ENCODE measurements at places on chromosomes 5 and 9. TPM values are rescaled to one million over a fixed set of nuclear protein-coding genes. Genes with fewer than 3 reads are reported as not detected.

DNA sequence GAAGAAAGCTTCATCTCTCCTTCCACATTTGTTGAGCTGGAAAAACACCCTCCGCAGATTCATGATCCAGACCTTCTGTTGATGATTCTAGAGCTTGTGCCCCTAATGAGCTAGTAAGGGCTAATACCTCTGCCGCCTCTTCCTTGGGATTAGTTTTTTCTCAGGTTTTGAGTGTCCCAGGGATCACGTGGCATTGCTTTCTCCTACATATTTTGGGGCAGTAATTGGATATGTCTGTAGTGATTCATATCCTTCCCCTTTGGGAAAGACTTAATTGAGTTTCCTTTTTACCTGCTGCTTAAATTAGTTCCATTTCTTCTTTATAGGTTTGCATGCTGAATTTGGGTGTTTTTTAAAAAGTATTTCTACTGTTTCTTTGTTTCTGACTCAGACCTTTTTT, 143.9 kb downstream of the GOLPH3 start:
- peak; percentile 9 for DNase-seq

Gene SHISAL2B
- total RNA-seq, result not detected

Gene TXNDC8
- total RNA-seq, result not detected

DNA sequence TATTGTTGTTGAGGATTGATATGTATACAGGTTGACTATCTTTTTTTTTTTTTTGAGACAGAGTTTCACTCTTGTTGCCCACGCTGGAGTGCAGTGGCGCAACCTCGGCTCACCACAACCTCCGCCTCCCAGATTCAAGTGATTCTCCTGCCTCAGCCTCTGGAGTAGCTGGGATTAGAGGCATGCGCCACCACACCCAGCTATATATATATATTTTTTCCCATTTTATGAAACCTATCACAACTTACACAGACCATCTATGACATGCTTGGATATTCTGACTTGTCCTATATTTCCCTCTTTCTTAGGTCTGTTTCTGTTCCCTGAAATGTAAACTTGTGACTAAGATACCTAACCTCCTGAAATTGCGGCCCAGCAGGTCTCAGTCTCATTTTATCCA, 5.0 kb downstream of the CD14 start:
- no peak for DNase-seq

- no peak for DNase-seq
Observed at GRCh38 chr5:121797681-121798518, 53.8 kb upstream of the FTMT start.

Gene ECSCR
- not detected for total RNA-seq

DNA sequence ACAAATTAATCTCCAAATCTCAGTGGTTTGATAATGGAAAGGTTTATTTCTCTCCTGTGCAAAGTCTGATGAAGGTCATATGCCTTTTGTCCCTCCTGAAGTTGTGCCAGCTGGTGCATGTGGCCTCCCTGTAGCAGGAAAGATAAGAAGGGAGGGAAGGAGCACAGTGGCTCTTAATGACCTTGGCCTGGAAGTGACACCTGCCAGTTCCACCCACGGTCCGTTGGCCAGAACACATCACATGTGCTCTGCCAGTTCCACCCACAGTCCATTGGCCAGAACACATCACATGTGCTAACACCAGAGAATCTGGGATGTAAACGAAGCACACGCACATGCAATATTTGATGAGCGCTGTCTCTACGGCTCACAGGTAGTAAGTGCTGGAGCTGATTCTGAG, 130.9 kb downstream of the DOCK2 start:
- DNase-seq, result no peak

Gene ADAMTS2
- total RNA-seq, result 132 TPM

DNA sequence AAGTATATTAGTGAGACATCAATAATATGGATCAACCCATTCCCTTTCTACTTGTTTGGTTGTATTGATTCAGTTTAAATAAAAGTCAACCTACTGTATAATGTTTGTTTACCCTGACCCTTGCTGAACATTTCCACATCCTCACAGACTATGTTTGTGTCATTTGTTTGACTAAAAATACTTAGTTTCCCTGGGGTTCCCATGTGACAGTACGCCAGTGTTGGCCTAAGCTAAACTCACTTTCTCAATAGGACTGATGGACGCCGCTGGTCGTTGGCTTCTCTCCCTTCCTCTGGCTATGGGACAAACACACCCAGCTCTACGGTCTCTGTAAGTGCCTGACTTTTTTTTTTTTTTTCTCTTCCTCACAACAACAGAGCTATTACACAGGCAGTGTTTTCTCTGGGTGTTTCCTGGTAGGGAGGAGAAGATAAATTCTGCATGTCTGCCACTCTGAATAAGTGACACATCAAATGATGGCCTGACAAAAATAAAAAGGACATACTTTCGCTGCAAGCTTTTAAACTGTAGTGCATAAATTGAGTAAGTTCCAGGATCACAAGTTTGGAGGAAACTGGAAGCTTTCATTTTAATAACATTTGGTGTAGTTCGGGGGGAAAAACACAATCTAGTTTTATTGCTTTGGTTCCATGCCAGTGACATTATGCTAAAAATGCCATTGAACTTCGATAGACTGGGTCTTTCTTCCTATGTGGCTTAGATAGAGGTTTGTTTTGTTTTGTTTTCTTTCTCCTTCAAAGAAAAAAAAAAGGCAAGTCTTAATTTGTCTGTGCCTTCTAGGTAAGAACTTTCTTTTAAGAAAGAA, 101.0 kb downstream of the CD180 start:
- peak; percentile 69 for DNase-seq

Gene FABP6
- not detected for total RNA-seq

DNA sequence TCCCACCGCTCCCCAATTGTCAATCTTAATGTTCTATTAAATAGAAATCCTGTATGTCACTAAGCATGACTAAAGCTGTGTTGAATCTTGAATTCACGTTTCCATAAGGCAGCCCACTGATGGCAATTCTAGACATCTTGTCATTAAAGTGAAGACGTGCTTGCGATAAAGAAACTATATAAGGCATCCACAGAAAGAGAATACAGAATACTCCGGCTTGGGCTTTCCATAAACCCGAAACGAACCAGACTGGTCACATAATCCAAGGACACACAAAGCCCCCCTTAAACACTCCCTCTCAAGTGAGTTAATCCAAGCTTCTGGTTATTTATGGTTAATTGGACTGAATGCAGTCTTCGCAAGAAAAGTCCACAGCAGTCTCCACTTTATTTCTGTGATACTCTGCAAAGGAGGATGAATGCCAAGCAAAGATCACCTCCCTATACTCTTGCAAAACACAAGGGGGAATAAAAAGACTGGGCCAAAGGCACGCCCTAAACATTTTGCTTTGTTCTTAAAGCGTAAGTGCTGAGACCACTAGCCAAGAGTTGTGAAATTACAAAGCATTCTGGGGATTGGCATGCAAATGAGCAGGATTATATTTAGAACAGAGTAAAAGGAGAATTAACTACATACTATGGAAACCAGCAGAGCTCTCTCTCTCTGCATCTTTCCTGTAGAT, 54.7 kb downstream of the DPYSL3 start:
- DNase-seq, result peak; percentile 86

GRCh38 chr9:76269789-76270188, 124.4 kb downstream of the RFK start:
- peak; percentile 57 for DNase-seq

DNA sequence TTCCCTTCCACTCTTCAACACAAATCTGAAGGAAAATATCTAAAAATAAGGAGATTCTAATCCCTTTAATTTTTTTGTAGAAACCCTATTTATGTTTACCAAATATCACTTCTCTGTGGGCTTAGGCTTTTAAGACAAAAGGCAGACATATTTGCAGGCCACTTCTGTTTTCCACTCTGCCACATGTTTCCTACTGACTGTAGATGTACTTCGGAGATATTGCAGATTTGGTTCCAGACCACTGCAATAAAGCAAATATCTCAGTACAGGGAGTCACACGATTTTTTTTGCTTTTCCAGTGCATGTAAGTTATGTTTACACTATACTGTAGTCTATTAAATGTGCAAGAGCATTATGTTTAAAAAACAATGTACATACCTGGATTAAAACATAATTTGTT, 219.0 kb downstream of the SREK1 start:
- no peak for DNase-seq

Gene TGFBI
- total RNA-seq, result 7,109 TPM

Gene PIP5K1B
- total RNA-seq, result not detected

- no peak for DNase-seq
Observed at GRCh38 chr5:17367256-17367840, 130.7 kb upstream of the TAF11L2 start.

GRCh38 chr5:123844873-123845272, 332.9 kb downstream of the CSNK1G3 start:
- DNase-seq, result peak; percentile 9

GRCh38 chr5:120717381-120717780, 253.3 kb downstream of the PRR16 start:
- DNase-seq, result no peak

Gene GABRA6
- not detected for total RNA-seq

- peak; percentile 20 for DNase-seq
Observed at GRCh38 chr5:141850786-141851185, 27.4 kb downstream of the PCDH1 start.

GRCh38 chr5:134296213-134296612, 70.3 kb upstream of the PPP2CA start:
- no peak for DNase-seq

- no peak for DNase-seq
Observed at GRCh38 chr9:135065151-135065550, 22.3 kb upstream of the OLFM1 start.

Gene CXCL14
- total RNA-seq, result 1.3 TPM

Gene PCDHGA8
- total RNA-seq, result 0.86 TPM
